ENCODE measurements at places on chromosomes 4 and X.

GRCh38 chr4:2537011-2537830 is 774 bp downstream of the FAM193A start:
- peak; percentile 74 for DNase-seq

- DNase-seq: no peak
These were observed 289.8 kb downstream of the PCDH7 start for GRCh38 chr4:31009926-31010325.

DNA sequence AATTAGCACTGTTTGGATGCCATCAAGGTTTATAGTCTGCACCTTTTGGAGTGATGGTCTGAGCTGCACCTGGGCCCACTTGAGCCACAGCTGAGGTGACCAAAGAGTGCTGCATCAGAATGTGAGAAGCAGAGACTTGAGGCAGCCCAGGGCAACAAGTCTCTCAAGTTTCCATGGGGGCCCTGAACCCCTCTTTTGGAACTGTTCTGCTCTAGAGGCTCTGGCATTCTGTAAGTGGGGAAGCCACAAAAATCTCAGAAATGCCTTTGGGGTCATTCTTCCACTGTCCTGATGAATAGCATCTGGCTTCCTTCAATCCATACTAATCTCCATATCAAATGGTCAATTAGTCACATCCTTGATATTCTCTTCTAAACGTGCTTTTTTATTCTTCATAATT is 298.4 kb upstream of the MAOA start:
- DNase-seq: no peak

DNA sequence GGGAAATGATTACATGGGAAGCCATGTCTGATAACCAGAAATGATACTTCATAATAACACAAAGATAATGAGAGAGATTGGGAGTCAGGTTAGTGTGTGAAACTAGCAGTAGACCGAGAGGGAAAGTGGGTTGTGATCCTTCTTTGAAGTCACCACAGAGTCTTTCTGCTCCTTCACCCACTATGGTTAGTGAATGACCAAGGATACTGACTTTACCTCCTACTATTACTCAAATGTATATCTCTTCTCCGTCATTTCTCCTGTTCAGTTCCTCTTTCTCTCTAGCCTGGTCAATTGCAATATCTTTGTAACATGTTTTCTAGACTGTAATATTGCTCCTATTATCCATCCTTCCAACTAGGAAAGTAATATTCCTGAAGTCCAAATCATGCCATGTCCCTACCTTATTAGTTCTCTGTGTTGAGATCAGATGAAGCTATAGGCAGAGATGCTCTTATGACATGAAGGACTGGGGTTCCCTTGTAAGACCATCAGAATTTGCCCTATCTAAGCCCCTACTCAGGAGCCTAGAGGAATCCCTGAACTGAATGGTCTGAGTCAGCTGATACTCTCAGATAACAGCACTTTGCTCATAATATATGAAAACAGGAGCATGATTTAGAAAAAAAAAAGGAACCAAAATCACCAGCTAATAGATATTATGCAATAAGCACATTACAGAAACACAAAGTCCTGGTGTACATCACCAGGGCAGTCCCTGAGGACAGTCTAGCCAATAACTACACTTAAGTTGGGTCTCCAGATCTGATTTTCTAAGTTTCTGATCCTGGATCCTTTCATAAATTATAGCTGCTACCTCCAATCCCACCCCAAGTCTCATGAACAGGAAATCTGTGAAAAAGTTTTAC is 81.2 kb downstream of the SHROOM3 start:
- no peak for DNase-seq

GRCh38 chr4:122479935-122480416 is 23.5 kb upstream of the IL2 start:
- no peak for DNase-seq

- no peak for DNase-seq
These were observed 37.7 kb downstream of the NSG1 start for GRCh38 chr4:4424499-4425115.

- no peak for DNase-seq
These were observed 47.9 kb downstream of the ATP8A1 start for GRCh38 chr4:42609051-42609450.

GRCh38 chrX:65575022-65575421 is 40.4 kb upstream of the LAS1L start:
- DNase-seq: no peak

DNA sequence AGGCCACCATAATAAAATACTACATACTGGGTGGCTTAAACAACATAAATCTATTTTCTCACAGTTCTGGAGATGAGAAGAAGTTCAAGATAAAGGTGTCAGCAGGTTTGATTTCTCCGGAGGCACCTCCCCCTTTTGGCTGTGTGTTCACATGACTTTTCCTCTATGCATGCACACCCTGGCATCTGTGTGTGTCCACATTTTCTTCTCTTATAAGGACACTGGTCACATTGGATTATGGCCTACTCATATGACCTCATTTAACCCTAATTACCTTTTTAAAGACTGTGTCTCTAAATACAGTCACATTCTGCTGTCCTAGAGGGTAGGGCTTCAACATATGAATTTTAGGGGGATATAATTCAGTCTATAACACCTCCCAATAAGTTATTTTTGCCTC is 79.8 kb downstream of the DCLK2 start:
- no peak for DNase-seq

- no peak for DNase-seq
These were observed 142.2 kb downstream of the FAM47A start for GRCh38 chrX:33989936-33990335.

DNA sequence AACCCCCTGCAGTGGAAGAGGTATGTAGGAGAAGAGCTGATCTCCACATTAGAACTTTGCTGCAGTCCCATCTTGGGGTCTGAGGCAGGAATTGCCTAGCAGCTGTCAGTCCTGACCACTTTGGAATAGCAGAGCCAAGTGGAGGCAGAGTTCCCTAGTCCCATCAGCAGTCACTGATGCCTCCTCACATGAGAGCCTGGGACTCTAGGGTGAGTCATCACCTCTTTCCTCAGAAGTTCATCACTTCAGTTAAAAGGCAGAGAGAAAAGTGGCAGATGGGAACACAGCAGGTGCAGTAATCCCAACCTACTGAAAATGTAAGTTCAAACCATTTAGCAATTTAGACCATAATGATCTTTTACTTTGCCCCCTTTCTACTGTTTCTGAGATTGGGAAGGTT is 73.9 kb upstream of the MED14 start:
- DNase-seq: no peak

- DNase-seq: no peak
These were observed 510.7 kb downstream of the SPOCK3 start for GRCh38 chr4:166723532-166724140.

DNA sequence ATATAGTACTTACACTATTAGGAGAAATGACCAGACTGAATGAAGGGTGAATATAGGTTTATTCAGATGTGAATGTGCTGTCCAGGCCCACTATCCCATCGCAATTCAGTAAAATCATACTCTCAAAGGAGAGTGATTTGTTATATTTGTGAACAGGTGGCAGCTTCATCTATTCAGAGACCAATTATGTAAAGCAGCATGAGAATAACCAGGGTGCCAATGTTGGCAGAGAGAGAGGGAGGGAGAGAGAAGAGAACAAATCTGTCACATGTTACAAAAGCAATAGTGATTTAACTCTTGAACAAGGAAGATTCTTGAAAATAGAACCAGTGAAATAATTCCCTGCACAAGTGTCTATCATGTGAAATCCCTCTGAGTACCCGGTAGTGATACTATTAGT is 38.9 kb upstream of the TLL1 start:
- DNase-seq: no peak
